ENCODE measurements at places on chromosomes 7 and 10.

DNA sequence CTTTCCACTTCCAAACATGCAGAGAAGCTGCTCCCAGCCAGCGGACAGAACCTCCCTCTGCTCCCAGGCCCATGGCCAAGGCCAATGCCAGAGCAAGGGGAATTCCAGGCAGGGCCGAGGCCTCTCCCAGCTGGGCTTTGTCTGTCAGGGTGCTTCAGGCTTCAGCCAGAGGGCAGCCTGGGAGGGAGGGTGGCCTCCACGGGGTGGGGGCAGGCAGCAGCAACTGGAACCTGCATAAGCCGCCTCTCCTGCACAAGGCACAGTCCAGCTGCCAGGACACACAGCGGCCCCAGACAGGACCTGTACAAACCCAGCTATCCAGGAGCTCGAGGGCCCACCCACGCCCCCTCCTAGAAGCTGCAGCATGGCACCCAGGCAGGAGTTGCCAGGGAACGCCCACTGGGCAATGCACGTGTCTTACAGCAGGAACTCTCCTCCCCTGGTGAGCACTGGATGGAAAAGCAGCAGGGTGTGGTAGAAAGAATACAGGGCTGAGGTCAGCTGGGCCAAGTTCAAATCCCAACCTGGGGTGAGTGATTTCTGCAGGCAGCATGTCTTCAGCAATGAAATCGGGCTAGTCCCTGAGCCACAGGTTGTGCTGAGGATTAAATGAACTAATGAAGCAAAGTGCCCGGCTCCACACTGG is 7.6 kb downstream of the FAM53B start:
- DNase-seq = no peak

- DNase-seq = no peak
Observed at GRCh38 chr10:116715839-116716377, 26.5 kb downstream of the HSPA12A start.

DNA sequence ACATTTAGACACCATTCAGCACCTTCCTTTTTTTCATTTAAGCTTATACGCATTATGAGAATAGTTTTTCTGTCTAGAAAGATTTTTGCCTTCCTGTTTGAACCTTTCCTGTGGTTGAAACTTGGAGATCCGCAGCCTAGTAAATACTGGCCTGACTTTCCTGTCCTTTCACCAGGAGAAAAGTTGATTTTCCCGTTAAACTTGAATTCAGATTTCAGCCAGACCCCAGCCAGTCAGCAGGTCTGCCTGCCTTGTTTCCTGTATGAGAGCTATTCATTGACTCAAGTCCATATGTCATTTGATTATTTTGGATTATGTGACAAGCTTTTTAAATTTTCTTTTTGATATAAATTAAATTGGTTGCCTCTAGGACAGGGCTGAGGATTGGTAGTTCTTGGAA is 71.5 kb downstream of the EVX1 start:
- DNase-seq = no peak

DNA sequence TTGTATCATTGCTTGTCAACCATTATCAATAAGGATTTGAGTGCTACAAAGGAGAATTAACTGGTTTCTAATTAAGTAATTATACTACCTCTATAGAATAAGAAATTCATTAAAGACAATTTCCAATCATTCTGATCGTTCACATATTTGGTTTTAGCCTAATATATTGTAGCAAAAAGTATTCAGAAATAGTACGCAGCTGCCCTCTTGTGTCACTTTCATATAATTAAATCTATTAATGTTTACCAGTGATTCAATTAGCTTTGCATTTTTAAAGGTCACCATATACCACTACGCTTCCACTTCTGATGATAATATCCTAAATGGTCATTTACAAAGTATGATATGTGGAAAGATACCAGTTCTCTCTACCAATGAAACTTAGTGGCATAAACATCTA is 128.3 kb downstream of the NEBL start:
- DNase-seq = no peak

DNA sequence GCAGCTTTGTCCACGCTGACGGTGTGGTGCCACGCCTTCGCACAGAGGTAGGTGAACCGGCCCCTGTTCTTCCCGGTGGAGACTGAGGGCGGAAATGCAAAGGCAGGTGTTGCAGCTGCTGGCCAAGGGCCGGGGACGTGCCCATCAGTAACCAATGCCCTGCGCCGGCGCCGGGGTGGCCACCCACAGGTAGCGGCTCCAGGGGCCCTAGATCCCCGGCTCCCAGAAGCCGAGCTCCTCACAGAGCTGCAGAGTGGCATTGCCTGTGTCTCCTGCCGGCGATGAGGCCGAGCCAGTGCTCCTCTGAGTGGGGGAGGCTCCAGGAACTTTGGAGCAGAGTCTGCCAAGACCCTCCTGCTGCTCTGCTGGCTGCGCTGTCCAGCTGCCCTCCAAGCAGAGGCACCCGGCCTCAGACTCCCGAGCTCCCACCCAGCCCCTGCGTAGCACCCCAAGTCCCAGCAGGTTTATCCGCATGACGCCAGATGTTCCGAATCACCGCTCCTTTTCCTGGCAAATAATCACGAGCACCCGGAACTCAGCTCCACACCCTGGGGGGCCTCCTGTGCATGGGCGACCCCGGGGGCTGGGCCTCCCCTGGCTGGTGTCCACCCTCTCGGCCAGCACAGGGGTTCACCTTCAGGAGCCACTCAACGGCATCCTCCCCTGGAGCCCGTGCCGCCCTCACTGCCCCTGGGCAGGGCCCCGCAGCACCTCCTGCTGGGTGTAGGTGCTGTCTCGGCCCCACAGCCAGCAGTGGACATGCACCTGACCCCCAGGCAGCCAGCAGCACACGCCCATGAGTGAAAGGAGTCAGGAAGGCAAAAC is 22.1 kb downstream of the CFAP46 start:
- DNase-seq = no peak

DNA sequence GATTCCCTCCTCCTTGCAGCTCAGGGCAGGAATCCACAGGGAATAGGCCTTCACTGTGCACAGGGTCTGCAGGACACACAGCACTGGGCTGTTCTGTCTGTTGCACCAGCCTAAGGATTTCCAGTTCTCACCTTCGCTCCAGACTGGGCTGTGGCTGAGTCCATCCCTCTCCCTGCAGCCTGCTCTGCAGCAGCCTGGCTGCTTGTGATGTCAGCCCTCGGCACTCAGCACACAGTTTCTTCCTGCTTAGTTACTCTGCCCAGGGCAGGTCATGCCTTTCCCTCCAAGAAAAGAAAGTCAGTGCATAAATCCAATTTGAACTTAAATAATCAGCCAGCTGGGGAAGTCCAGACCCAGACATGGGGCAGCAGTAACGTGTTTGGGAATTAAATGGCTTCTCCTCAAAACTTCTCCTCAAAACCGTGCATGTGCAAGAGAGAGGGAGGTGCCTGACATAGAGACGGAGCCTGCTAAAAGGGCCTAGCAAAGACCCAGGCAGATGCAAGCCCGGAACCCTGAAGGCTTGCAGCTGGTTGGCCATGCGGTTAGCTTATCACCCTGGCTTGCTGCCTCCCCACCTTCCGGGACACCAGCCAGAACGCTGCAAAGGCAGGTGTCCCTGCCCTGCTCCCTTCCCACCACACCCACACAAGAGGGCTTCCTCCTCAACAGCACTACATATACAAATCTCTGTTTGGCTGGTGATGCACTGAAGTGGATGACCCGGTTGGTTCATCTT is 10.9 kb upstream of the GDF2 start:
- DNase-seq = no peak

- no peak for DNase-seq
Observed at GRCh38 chr7:43750016-43750887, 8.2 kb upstream of the BLVRA start.

- no peak for DNase-seq
Observed at GRCh38 chr7:122919643-122920181, 33.5 kb upstream of the CADPS2 start.

GRCh38 chr10:117499248-117500105 is 43.1 kb upstream of the EMX2 start:
- DNase-seq = no peak

- DNase-seq = no peak
Observed at GRCh38 chr10:32271617-32272016, 75.3 kb downstream of the EPC1 start.

GRCh38 chr10:5582736-5583135 is 58.0 kb downstream of the CALML3 start:
- no peak for DNase-seq

DNA sequence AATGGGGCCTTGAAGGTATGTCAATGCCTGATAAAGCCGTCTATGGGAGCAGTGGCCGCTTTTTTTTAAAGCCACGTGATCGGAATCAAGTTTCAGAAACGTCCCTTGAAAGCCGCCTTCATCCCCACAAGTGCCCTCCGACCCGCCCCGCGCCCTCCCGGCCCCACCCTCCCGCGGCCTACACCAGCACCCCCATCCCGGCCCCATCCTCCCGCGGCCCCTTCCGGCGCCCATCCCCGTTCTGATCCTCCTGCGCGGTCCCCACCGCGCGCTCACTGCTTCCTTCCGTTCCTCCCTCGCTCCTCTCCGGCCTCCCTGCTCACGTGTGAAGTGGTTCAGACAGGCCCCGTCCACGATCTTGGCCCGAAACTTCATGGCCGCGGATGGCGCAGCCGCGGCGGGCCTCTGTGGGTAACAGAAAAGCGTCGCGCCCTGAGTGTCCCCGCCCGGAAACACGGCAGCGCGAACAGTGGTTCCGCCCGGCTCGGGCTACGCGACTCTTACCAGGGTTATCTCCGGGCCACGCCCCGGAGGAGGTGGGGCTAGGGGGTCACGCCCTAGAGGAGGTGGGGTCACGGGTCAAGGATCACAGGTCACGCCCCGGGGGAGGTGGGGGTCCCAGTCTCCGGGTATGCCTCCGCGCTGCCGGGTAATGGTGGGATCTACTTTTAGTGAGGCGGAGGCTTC is at the start of gene HUS1:
HUS1 (minus strand) TSS at position 471 of the 687 bp plus-strand sequence; CDS start at position 375, 96 bp downstream.
- peak; percentile 91 for DNase-seq

GRCh38 chr7:36683695-36684357 is 40.5 kb downstream of the AOAH start:
- DNase-seq = no peak

Data from stimulated activated CD4-positive, alpha-beta T cell treated with anti-CD3 and anti-CD28 coated beads, Interleukin-15, amount 100 ng/mL, for 1 hour (primary cell).